ENCODE measurements at places on chromosomes 5 and 9. TPM values are rescaled to one million over a fixed set of nuclear protein-coding genes. Genes with fewer than 3 reads are reported as not detected.

Gene ADAMTSL2
- total RNA-seq: 0.05 TPM

Gene SELENOP
- 65.8 TPM for total RNA-seq

DNA sequence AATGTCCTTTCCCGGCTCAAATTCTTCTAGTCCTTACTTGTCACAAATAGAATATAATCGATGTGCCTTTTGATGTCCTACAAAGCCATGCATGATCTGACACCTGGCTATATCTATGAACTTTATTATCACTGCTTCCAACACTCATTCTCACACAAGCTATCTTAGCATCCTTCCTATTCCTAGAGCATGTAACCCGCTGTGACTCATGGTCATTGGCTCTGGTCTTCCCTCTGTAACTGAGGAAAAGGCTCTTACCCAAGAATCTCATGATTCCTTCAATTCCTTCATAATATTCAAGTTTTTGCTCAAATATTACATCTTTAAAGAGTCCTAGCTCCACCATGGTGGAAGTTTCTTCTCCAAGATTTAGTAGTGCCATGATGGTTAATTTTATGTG lies 480.0 kb upstream of the PAPPA start:
- peak; percentile 56 for DNase-seq

DNA sequence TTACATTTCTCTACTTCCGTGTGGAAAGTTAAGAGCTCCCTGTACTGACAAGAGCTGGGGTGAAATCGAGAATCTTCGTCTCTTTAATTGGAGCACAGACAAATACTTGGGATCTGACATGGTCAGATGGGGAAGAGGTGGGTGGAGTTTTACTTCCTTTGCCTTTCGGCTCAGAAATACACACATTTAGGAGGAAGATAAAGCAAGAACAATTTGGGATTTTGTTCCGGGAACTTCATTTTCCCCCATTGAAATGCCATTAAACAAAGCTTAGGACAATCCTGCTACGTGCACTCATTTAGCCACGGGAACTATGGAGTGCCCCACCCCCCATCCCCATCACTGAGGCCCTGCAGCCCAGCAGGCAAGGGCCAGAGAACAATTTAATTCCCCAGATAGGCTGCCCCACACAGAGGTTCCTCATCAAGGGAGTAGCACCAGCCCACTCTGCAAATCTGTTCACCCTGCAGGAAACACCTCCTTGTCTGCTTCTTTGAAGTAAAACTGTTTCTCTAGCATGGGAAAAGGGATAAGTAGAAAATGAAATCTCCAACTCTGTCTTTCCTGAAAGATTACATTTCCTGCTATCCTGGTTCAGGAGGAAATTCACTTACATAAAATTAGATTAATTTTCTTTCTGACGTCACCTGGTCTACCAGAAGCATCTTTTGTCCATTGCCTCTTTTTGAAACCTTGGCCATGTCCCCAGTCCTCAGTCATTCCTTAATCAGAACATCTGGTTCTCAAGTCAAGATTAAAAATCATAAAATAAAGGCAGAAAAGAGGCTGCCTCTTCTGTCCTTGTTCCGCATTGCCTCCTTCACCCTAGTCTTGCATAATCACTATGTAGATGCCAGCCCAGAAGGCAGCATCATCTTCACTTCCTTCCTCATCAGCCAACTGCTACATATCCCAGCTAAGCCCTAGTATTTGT lies 206.4 kb downstream of the ENC1 start:
- no peak for DNase-seq

GRCh38 chr5:93247105-93247504 lies 333.9 kb downstream of the NR2F1-AS1 start:
- no peak for DNase-seq

- DNase-seq: no peak
These were observed 24.8 kb upstream of the ANKRD33B start for GRCh38 chr5:10538789-10539686.

Gene ZDHHC11B
- not detected for total RNA-seq

DNA sequence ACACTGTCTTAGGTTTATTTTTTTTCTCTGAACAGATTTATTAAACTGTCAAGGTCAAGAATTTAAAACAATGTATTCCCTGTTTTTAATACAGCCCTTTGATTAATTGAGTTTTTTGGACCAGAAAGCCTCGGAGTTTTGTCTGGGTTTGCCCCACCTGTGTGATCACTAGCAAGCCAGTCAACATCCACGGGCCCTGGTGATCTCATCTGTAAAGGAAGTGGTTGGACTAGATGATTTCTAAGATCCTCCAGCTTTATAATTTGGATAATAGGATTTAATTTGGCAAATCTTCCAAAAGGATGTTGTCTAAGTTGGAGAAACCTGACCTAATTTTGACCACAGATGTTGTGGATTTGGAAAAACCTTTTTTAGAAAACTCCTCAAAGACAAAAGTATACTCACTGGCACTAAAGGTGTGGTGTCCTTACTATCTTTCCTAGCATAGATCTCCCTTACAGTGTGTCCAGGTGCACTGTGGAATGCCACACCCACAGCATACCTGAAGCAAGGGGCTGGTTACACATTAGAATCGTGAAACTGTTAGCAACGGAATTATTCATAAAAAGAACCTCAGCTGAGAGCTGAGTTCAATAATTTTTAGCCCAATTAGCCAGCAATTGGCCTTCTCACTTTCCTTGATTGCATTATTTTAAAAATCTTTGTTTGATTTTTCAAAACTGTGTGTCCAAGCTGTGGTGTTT lies 195.6 kb upstream of the ELL2 start:
- no peak for DNase-seq

DNA sequence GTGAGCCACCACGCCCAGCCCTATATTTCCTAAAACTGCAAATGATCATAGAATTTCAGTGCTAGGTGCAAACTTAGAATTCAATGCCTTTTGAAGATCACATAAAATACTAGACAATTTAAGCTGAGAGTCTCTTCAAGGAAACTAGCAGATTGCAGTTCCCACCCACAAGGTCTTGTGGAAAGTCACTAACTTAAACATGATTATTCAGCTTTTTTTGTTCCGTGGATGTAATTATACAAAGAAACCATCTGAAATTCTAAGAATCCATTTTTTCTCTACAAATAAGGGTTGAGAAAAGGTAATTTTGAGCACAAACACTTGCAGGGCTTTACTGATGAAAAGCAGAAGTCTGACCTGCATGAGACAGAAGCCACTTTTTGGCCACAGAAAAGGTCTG lies 4.5 kb upstream of the LHFPL2 start:
- no peak for DNase-seq

- no peak for DNase-seq
These were observed 324.9 kb downstream of the CTNND2 start for GRCh38 chr5:11579351-11579750.

Gene PCDHGB5
- 17.8 TPM for total RNA-seq

DNA sequence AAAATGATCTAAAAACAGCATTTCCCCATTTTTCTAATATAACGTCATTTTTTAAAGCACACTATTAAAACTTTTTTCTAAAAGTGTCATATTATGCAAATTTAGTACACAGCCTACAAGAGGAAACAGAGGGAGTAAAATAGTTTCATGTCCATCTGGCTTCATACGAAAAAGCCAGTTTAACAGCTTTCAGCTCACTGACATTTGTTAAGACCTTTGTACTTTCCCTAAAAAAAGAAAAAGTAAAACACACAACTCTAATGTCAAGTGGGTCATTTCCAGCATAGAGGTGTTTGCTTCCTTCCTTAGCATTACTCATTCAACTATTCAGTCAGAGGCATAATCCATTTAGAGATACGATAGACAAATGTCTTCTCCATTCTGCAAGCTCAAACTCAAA lies 49.4 kb downstream of the ABHD17B start:
- DNase-seq: no peak

GRCh38 chr5:171750311-171750788 lies 35.3 kb upstream of the SMIM23 start:
- no peak for DNase-seq

GRCh38 chr5:123610665-123611405 lies 98.9 kb downstream of the CSNK1G3 start:
- peak; percentile 82 for DNase-seq

DNA sequence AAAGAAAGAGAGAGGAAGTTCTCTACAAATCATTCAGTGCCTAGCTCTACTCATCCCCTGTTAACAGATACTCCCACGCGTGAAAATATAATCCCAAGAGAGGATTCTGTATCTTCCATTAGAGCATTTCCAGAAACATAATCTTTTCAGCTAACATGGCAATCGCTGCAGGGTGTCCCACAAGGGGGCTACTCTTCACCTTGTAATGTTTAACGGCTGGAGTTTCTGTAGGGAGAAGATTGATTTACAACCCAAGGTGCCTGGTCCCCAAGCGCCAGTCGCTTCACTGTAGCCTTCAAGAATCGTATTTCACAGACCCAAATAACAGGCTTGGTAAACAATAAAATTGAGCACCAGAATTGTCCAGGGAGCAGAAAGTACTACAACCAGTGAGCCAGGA lies 318.7 kb downstream of the TLE1 start:
- no peak for DNase-seq

Gene RECK
- total RNA-seq: 9.6 TPM

Gene PCDHGA3
- total RNA-seq: 1.0 TPM

- no peak for DNase-seq
These were observed 114.2 kb upstream of the PHYKPL start for GRCh38 chr5:178346607-178347334.

- no peak for DNase-seq
These were observed 124.3 kb upstream of the SLC24A2 start for GRCh38 chr9:19913151-19913550.

Gene RASGRF2
- total RNA-seq: 10.6 TPM

DNA sequence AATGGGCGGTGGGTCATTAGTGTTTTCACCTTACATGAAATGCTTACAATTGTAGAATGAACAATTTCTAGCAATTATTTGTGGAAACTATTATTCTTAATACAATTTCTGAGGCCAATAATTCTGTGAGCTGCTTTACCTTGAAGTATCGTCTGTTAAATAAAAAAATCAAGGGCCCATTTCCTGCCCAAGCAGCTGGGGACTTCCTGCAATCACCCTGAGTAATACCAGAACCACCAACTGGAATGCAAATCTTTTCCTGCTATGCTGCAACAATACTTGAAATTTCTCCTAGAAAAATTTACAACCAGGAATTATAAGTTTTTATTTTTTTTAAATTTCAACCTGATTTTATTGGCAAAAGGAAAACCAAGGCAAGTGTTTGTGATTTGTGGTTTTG lies 52.6 kb downstream of the ADAMTS16 start:
- peak; percentile 61 for DNase-seq

DNA sequence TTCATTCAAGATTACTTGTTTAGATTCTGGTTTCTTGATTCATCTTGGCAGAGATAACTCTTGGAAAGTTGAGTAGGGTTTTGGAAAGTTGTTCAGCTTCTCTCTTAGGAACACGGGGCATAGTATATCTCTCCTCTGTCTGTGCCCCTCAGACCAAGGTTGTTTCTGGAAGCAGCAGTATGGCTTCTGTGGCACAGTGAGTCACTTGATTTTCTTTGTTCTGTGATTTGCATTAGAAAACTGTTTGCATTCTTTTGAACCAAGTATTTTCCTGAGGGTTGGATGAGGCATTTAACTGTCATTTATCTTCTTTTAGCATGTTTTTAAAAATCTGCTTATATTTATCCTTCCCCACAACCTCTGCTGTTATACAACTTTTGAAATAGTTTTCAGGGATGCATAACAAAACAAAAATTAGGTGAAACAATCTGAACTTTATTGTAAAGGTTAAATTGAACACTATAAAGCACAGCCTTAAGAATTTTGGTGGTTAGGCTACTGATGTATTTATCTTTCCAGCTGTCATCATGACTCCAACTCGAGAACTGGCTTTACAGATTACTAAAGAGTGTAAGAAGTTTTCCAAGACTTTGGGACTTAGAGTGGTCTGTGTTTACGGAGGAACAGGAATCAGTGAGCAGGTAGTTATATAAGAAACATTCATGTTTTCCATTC lies 26.5 kb downstream of the DDX46 start:
- DNase-seq: peak; percentile 44

Gene OR13J1
- not detected for total RNA-seq

DNA sequence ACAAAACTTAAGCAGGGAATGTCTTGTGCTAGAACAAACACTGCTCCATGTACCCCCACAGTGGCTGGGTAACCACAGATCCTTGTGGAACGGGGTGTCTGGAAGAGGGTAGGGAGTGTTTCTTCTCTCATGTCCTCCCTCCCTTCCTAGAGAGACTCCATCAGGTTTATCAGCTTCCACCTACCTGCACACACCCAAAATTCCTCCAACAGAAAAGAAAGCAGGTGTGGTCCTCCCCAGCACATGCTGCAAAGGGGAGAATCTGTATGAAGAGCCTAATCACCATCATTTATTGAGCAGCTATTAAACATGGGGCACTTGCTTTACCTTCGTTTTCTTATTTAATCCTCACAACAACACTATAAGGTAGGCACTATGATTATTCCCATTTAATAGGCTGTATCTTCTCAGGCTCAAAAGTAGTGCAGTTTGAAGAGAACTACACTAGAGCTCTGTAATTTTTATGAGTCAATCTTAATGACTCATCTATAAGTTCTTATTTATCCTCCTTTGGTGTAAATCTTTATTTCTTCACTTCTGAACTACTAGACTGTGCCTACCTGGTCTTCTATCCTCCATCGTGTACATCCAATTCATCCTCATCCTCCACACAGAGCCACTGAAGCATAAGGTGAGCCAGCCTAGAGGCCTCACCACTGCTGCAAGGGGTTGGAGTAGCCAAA lies 31.6 kb downstream of the C9orf40 start:
- peak; percentile 4 for DNase-seq

GRCh38 chr5:150186137-150186536 lies 3.7 kb upstream of the SLC6A7 start:
- DNase-seq: no peak

DNA sequence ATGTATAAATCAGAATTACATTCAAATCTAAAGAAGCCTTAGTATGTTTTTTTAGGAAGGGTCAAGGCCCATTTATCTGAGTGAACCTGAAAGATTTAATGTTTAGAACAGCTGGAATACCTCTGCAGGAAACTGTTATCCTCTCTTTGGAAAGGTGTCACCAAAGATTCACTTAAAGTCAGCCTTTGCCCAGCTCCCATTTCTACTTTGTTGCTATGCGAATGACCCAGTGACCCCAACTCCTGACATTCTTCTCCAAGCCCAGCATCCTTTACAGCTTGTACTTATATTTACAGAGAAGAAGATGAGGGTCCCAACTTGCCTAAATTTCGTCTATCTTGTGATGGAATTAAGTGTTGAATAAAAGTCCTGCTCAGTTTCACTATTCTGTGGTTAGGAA lies 1198.6 kb downstream of the CDH12 start:
- DNase-seq: no peak

Gene TRAF2
- 16.3 TPM for total RNA-seq

GRCh38 chr9:80797101-80797829 lies 892.1 kb downstream of the TLE1 start:
- DNase-seq: peak; percentile 13

Gene ROR2
- 4.4 TPM for total RNA-seq

- DNase-seq: peak; percentile 69
These were observed 4.0 kb upstream of the NIPSNAP3A start for GRCh38 chr9:104743376-104743985.

GRCh38 chr5:8770431-8770830 lies 775.4 kb downstream of the SEMA5A start:
- no peak for DNase-seq

- no peak for DNase-seq
These were observed 389.4 kb upstream of the TUSC1 start for GRCh38 chr9:26067608-26068007.
